ENCODE measurements at places on chromosomes 2 and 18. TPM values are rescaled to one million over a fixed set of nuclear protein-coding genes. Genes with fewer than 3 reads are reported as not detected.

DNA sequence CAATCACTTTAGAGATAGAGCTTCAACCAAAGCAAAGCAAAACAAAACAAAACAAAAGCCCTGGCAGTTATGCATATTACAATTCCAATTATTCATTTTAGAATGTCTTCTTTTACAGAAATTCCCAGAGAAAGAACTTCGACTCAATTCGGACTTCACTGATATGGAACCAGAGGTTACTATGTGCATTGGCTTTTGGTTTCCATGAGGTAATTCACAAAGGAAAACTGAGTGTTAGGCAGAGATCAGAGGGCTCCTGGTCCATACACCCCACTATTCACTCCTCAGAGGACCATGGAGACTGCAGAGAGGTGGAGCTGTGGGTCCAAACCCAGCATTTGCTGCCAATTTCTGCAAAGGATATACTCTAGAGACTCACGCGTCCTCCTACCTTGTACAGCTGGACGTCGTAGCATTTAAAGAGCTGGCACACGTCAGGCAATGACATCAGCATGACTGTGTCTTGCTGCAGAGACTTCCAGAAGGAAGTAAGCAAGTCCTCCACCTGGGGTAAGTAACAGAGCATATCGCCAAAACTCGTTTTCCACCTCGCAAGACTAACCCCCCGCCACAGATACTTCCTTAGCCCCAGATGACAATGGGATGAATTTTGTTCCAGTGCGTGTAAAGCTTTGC is 31.3 kb upstream of the CREG2 start:
- H3K4me1 ChIP-seq = no peaks in the 10 kb centered on the region
- DNase-seq = no peak
- H3K36me3 ChIP-seq = peaks cover 23% of the 10 kb centered on the region
- H3K27me3 ChIP-seq = no peaks in the 10 kb centered on the region

DNA sequence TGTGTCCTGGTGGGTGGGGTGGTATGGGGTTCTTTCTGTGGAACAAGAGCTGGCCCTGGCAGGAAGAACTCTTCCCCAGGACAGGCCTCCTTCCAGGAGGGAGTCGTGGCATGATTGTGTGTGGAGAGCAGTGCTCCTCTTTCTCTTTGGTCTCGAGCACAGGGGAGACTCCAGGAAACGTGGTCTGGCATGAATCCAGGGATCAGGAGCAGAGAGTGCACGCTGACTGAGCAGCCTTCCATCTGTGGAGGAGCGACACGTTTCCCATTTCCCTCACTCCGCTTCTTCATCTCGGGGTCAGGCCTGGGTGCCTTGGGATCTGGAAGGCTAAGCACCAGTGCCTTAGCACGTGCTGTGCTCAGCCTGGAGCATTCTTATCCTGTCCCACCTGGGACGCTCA is 132.0 kb upstream of the HDAC4 start:
- H3K27ac ChIP-seq = no peak overlapping the region
- no peak overlapping the region for H3K4me3 ChIP-seq
- no peaks in the 10 kb centered on the region for H3K4me1 ChIP-seq
- H3K36me3 ChIP-seq = no peaks in the 10 kb centered on the region
- no peak for DNase-seq
- peaks cover 2% of the 10 kb centered on the region for H3K27me3 ChIP-seq

DNA sequence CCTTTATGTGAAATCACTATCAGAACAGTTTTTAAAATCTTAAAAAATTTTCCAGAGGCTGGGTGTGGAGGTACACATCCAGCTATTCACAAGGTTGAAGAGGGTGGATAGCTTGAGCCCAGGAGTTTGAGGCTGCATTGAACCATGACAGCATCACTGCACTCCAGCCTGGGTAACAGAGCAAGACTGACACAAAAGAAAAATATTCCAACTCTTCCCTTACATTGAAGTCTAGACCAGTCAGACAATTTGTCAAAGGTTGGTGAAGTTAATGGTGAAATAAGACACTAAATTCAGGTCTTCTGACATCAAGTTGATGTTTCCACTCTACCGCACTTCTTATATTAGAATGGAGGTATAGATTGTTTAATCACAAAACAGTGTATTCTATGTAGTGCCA is 52.8 kb downstream of the HYCC2 start:
- H3K36me3 ChIP-seq = peaks cover 16% of the 10 kb centered on the region
- H3K4me3 ChIP-seq = no peak overlapping the region
- H3K27me3 ChIP-seq = no peaks in the 10 kb centered on the region
- DNase-seq = no peak
- H3K27ac ChIP-seq = no peak overlapping the region

DNA sequence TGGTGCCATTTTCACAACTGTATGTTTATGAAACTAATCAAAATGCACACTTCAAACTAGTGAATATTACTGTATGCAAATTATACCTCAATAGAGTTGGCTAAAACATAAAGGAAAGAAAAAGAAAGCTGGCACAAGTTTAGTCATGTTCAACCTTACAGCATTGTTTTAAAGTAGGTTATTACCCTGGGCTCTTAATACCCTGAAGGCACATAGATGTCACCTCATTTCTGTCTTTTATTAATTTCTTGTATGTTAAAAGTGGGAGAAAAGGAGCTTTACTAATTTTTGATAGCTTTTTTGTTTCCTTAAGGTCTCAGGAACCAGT is 32.7 kb downstream of the TMEM131 start:
- DNase-seq = no peak
- H3K4me1 ChIP-seq = peaks cover 59% of the 10 kb centered on the region
- no peak overlapping the region for H3K4me3 ChIP-seq
- no peaks in the 10 kb centered on the region for H3K27me3 ChIP-seq
- no peaks in the 10 kb centered on the region for H3K36me3 ChIP-seq

GRCh38 chr2:60405271-60405919 is 148.1 kb downstream of the BCL11A start:
- peaks cover 4% of the 10 kb centered on the region for H3K4me1 ChIP-seq
- H3K36me3 ChIP-seq = no peaks in the 10 kb centered on the region
- no peak overlapping the region for H3K4me3 ChIP-seq
- peaks cover 10% of the 10 kb centered on the region for H3K27me3 ChIP-seq

GRCh38 chr18:36179562-36180355 is 7.5 kb upstream of the MOCOS start:
- peaks cover 6% of the 10 kb centered on the region for H3K4me1 ChIP-seq
- H3K4me3 ChIP-seq = no peak overlapping the region
- H3K36me3 ChIP-seq = peaks cover 20% of the 10 kb centered on the region
- no peak for DNase-seq
- H3K27me3 ChIP-seq = no peaks in the 10 kb centered on the region

GRCh38 chr2:240203031-240203787 is 62.8 kb upstream of the OTOS start:
- H3K4me1 ChIP-seq = peaks cover 16% of the 10 kb centered on the region
- H3K27me3 ChIP-seq = peaks cover 30% of the 10 kb centered on the region
- H3K4me3 ChIP-seq = no peak overlapping the region
- H3K36me3 ChIP-seq = peaks cover 10% of the 10 kb centered on the region
- no peak for DNase-seq

DNA sequence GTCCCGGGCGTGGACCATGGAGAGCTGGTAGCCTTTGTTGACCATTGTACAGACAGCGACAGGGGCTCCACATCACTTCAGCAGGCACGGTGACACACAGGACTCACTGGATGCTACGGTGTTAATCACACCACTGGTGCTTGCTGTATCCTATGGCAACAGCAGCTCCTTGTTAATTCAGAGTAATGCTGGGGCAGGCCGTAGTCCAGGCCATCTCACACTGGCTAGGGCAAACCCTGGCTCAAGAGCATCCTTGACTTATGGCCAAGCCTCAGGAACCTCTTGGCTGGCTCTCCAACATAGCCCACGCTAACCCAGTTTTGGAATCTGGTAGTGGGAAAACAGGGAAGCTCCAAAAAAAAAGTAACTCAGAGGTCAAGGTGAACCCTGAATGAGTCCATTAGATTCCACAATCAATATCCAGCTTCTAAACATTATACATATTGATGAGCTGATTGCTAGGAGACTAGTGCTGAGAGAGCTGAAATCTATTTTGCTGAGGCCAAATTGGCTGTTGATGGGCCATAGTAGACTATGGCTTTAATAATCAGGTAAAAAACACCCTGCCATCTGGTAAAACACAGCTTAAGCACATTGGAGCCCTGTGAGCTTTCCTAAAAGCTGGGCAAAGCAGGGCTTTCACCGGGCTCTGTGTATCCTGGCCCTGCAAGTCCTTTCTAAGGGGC is 253.6 kb downstream of the PRKCE start:
- H3K36me3 ChIP-seq = peaks cover 5% of the 10 kb centered on the region
- no peak overlapping the region for H3K27ac ChIP-seq
- no peak for DNase-seq
- H3K4me3 ChIP-seq = no peak overlapping the region
- peaks cover 18% of the 10 kb centered on the region for H3K4me1 ChIP-seq

DNA sequence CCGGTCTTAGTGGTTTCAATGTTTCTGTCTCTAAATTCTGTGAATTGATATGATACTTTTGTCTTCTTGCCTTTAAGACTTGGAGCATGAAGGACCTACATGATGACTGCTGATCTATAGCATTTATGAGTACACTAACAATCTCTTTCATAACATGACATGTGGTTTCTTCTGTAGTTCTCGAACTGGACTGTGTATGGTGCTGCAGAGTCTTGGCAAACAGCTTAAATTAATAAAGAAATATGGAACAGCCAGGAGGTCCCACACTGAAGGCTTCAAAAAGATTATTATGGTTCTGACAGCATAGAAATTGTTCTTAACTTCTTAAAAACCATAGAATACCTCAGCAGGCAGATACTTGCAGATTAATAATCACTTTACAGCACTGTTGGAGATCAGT is 145.0 kb downstream of the DCC start:
- no peak overlapping the region for H3K4me3 ChIP-seq
- H3K36me3 ChIP-seq = peaks cover 8% of the 10 kb centered on the region
- no peaks in the 10 kb centered on the region for H3K27me3 ChIP-seq

DNA sequence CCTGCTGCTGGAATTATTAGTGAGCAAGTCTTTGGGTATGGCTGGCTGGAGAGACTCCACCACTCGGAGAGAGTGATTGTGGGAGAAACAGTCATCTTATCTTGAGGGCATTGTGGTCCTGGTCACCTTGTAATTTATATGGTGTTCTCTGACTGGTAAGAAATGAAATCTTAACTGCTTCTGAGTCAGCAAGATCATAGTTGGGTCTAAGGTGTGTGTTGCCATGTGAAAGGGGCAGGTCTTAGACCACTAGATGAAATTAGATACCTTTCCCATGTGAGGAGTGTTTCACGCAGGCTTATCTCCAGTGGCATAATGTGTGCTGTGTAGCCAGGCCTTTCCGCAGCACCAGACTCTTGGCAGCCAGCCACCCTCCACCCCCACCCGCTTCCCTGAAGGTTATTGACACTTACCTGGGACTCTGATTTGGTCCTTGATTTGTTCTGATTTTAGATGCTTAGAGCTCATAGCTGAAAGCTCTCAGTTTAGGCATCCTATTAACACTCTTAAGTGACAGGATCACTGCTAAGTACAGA is 7.7 kb downstream of the MAPRE3 start:
- H3K4me3 ChIP-seq = no peak overlapping the region
- no peak overlapping the region for H3K27ac ChIP-seq
- peak; percentile 16 for DNase-seq
- H3K4me1 ChIP-seq = peaks cover 23% of the 10 kb centered on the region
- H3K27me3 ChIP-seq = peaks cover 10% of the 10 kb centered on the region
- no peaks in the 10 kb centered on the region for H3K36me3 ChIP-seq

GRCh38 chr2:230023313-230023712 is 45.4 kb downstream of the SLC16A14 start:
- no peaks in the 10 kb centered on the region for H3K36me3 ChIP-seq
- DNase-seq = no peak
- no peak overlapping the region for H3K4me3 ChIP-seq
- H3K4me1 ChIP-seq = peaks cover 3% of the 10 kb centered on the region
- no peak overlapping the region for H3K27ac ChIP-seq

DNA sequence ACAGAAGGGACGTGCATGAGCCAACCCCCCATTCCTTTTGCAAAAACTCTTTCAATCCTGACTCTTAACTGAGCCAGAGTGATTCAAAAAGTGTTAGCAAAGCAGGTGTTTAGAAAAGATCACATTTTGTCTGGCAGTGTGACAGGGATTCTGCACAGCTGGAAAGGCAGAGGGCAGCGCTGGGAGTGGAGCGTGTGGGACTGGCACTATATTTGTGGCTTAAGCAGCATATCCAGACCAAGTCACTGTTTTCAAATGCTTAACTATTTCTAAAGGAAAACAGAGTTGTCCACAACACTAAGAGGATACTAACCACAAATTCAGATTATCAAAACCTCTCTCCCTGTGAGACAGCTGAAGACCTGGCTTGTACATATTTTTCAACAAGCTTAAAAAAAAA is 19.0 kb downstream of the CABYR start:
- H3K4me3 ChIP-seq = no peak overlapping the region
- peaks cover 2% of the 10 kb centered on the region for H3K27me3 ChIP-seq
- no peak for DNase-seq
- H3K4me1 ChIP-seq = no peaks in the 10 kb centered on the region
- no peak overlapping the region for H3K27ac ChIP-seq

- H3K27me3 ChIP-seq = no peaks in the 10 kb centered on the region
- H3K36me3 ChIP-seq = no peaks in the 10 kb centered on the region
- no peak overlapping the region for H3K4me3 ChIP-seq
- DNase-seq = no peak
- H3K4me1 ChIP-seq = peaks cover 11% of the 10 kb centered on the region
These were observed 56.2 kb upstream of the ATP8B1 start for GRCh38 chr18:57859314-57859713.

DNA sequence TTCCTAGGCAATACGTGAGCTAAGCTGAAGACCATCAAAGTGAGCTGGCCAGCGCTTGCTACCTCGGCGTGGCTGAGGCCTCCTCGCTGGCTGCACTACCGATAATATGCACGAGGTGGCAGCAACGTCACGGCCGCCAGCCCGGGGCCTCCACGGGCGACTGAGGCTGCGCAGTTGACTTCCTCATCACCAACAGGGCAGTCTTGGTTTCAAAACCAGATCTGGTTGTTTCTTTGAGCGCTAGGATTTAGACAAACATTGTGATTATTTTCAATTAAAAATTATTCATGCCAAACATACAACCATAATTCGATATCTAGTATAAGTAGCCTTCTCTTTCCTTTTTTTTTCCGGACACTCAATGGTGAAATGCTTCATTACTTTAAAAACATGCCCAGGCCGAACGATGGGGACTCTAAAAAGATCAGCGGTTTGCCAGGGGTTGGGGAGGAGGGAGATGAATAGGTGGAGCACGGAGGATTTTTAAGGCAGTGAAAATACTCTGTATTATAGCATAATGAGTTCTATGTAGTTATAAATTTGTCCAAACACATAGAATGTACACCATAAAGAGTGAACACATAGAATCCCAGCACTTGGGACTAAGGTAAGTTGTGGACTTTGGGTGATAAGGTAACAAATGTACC is 52.0 kb downstream of the CYBRD1 start:
- no peaks in the 10 kb centered on the region for H3K36me3 ChIP-seq
- peaks cover 8% of the 10 kb centered on the region for H3K4me1 ChIP-seq
- peak; percentile 62 for DNase-seq
- peak overlapping the region; percentile 34 for H3K27ac ChIP-seq
- H3K4me3 ChIP-seq = peak overlapping the region; percentile 39
- H3K27me3 ChIP-seq = peaks cover 5% of the 10 kb centered on the region

- H3K36me3 ChIP-seq = no peaks in the 10 kb centered on the region
- no peak for DNase-seq
- H3K27me3 ChIP-seq = no peaks in the 10 kb centered on the region
- H3K27ac ChIP-seq = no peak overlapping the region
- H3K4me3 ChIP-seq = no peak overlapping the region
- H3K4me1 ChIP-seq = no peaks in the 10 kb centered on the region
These were observed 971.8 kb upstream of the ACVR2A start for GRCh38 chr2:146873056-146873455.

The SAG gene
- not detected for total RNA-seq

The GKN1 gene
- total RNA-seq = not detected

The DNAH6 gene
- total RNA-seq = 0.09 TPM

The TGOLN2 gene
- total RNA-seq = 157 TPM

The EPG5 gene
- total RNA-seq = 42.8 TPM

The BCL11A gene
- 2.5 TPM for total RNA-seq

The NPAS2 gene
- total RNA-seq = 8.8 TPM

The SERPINB12 gene
- total RNA-seq = not detected
